Activated CD8-positive, alpha-beta memory T cell treated with anti-CD3 and anti-CD28 coated beads for 24 hours (primary cell): ENCODE measurements at places on chromosomes 12 and 14.

- no peak for DNase-seq
Observed at GRCh38 chr12:52796839-52797528, 1.1 kb upstream of the KRT3 start.

- peak; percentile 83 for DNase-seq
Observed at GRCh38 chr14:98984719-98985041, 287.3 kb downstream of the BCL11B start.

- no peak for DNase-seq
Observed at GRCh38 chr14:91511043-91511383, 903 bp upstream of the PPP4R3A start.

- no peak for DNase-seq
Observed at GRCh38 chr12:16246264-16246663, 31.2 kb downstream of the SLC15A5 start.

DNA sequence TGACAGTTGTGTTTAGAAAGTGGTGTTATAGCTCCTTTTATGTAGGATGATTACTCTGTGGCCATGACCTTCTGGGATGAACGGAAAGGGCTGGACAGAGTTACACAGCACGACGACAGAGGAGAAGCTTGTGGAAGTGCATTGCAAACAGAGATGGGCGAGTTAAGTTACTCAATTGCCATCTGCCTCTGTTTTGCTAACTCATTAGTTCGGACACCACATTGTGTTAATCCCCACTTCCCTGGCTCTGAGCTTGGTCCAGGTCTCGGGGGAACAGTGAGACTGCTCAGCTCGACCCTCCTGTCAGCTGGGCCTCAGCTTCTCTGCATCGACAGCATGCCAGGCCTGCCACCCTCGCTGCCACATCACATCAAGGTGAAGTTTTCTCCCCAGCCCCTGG lies 408.0 kb downstream of the ZFP36L1 start:
- DNase-seq, result no peak

- peak; percentile 76 for DNase-seq
Observed at GRCh38 chr14:24279301-24280186, 8.1 kb upstream of the RABGGTA start.

DNA sequence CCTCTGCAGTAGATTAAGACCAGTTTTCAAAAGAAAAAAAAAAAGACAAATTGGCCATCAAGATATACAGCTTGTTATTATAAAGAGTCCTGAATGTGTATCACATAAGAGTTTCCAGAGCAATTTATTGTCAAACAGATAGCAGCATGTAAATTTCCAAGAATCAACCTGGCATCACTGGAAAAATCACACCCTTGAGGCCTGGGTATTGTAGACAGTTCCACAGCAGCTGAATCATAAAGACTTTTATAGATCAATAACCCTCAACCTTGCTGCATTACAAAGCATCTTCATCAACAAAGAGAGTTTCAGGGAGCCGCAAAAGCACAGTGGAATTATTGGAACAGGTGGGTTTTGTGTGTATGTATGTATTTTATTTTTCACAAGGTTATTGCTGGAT lies 94.6 kb upstream of the LRIG3 start:
- DNase-seq, result no peak

GRCh38 chr12:6061660-6062059 lies 62.8 kb downstream of the VWF start:
- no peak for DNase-seq

- DNase-seq, result no peak
Observed at GRCh38 chr12:2638273-2639019, 156.3 kb upstream of the FKBP4 start.

DNA sequence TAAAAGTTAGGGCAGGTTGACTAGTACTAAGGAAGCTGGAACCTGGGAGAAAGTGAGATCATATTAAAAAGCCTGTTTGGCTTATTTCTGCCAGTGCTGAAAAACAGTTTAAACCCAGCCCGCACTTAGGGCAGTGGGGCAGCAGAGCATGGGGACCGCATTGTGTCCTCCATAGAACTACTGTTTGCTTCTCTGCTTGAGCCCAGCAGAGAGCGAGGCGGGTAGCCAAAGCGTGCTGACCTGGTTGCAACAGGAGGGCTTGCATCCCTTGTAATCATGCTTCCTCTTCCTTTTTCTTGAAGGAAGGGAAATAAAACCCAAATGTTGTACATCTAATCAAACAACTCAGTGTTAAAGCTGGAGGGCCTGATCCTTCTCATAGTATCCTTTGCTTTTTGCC lies 82.5 kb upstream of the HOXC13 start:
- DNase-seq, result no peak

- DNase-seq, result no peak
Observed at GRCh38 chr14:96016501-96017160, 22.5 kb upstream of the C14orf132 start.

DNA sequence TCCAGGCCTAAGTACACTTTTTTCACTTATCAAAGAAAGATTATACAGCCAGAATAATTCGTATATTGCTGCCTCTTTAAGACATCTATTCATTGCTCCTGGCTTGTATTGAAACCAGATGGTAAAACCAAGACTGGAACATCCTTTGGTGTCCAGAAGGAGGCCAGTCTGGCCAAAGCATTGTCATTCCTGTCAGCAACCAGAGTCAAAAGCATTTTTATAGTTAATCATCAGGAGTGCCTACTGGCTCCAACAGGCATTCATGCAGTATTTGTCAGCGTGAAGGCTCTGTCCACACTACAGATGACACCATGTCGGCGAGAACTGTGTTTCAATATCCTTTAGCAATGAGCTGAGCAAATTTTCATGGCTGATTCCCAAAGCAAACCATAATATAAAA lies 118.0 kb upstream of the G2E3 start:
- no peak for DNase-seq

DNA sequence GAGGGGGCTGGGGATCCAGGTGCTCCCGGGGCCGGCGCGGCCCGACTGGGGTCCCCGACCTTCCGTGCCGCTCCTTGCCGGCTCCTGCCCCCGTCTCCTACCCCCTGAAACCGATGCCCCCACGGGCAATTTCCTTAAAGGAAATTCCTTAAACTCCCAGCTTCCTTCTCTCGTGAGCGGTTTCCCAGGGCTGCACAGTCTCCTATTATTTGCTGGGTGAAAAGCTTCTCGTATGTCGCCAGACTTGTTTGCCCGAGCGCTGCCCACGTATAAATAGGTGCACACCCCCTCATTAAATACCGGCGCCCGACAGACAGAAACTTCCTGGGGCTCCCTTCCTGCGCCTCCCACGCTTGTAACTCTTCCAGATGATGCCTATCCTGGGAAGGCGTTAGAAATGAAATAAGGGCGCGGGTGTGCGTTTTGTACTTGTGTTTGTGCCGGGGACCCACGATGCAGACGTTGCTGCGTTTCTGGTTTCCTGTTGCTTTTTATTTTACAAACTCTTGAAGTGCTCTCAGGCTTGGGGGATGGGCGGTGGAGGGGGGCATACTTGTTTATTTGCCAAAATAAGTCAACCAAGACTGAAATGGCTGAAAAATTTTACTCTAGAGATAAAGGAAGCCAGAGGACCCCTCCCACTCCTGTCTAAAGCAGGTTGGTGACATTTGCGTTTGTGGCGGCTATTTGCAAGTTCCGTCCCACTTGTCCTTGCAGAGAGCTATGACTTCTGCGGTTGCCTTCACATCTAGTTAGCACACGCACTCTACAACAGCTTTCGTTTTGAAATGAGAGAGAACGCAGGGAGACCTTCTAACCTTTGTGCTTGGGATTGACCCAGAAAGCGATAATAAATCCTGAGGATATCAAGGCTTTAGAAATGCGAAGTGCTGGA lies 1.0 kb downstream of the HIP1R start:
- peak; percentile 75 for DNase-seq

DNA sequence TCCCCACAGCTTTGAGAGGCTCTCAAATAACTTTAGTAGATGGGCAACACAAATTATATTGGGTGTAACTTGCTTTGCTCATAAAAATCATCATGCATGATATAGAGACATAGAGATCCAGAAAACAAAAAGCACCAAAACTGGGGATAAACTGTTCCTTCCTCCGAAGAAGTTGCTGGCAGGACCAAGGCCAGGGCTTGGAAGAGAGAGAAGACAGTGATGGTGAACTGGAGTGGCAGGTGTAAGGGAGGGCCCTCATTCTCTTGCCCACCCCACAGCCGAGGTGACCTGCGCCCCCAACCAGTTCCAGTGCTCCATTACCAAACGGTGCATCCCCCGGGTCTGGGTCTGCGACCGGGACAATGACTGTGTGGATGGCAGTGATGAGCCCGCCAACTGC lies 15.4 kb upstream of the NXPH4 start:
- DNase-seq, result no peak

GRCh38 chr12:108240027-108240785 lies 98.9 kb downstream of the CMKLR1 start:
- DNase-seq, result no peak

DNA sequence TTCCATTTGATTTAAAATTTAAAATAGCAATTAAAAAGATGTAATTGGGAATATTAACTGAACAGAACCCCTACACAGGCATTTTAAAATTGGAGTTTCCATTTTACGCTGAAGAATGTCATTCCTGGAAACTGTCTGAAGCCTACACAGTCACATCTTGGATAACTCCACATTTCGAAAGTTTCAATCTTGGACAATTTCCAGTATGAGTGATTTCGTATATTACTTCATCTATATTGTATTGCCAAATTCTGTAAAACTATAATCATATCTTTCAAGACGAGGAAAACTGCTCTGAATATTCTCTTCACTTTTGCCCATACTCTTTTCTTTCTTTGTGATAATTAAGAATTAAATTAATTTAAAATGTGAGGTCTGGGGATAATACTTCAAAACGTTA lies 194.2 kb upstream of the ABCD2 start:
- no peak for DNase-seq

DNA sequence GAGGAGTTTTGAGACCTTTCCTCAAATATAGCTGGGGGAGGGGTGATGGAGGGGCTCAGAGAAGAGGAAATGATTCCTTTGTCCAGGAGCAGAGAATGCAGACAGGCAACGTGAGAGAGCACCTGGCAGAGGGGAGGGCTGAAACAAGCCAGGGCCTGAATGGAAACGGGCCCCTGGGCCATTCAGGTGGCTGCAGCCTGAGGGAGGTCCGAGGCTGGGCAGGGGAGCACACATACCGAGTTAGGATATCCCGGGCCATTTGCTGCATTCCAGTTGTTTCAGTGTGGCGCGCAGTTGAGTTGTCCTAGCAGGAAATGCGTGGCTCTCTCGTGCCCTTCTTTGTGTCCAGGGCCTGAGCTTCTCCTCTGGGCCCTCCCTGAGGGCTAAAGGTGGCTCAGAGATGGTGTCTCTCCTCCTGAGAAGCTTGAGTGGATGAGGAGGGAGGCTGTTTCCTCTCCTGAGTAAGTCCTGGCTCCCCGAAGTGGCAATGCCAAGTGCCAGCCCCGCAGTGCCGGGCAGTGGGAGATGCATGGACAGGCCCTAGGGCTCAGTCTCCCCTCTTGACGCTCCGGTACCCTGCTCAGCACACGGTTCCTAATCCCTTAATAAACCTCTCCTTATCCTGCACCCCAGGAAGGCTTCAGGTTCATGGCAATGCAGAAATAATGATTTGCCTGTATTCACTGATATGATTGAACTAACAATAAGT lies 85.5 kb upstream of the VRK1 start:
- no peak for DNase-seq

DNA sequence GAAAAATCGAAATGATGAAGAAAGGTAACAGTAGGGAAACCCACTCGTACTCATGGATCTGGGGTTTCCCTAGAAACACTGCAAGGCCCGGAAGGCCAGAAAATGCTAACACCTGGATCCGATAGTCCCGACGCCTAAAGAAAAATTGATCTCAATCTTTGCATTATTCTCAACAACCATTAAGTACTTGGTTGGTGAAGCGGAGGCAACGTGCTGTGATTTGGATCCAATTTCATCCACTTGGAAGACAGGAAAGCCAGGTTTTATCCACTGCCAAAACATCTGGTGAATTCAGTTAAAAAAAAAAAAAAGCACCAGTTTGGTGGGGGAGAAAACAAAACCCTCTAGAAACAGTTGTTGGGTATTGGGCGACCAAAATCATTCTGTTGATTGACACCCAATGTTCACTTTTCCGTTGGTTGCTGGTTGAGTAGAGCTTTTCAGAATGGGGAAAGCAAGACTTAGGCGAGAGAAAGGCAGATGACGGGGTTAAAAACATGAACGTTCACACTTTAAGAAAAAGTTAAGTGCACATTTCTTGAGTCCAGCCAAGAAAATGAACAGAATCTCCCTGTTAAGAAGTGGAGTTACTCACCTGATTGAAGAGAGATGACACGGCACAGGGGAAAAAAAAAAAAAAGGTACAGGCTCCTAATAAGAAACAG lies 41.9 kb upstream of the MED13L start:
- no peak for DNase-seq

GRCh38 chr14:52473557-52473956 lies 78.7 kb downstream of the TXNDC16 start:
- DNase-seq, result no peak

GRCh38 chr14:81273521-81273920 lies 52.8 kb upstream of the GTF2A1 start:
- DNase-seq, result no peak

- peak; percentile 49 for DNase-seq
Observed at GRCh38 chr12:1864456-1864855, 44.1 kb downstream of the LRTM2 start.

GRCh38 chr14:73773441-73774240 lies 59.5 kb upstream of the PNMA1 start:
- DNase-seq, result no peak

DNA sequence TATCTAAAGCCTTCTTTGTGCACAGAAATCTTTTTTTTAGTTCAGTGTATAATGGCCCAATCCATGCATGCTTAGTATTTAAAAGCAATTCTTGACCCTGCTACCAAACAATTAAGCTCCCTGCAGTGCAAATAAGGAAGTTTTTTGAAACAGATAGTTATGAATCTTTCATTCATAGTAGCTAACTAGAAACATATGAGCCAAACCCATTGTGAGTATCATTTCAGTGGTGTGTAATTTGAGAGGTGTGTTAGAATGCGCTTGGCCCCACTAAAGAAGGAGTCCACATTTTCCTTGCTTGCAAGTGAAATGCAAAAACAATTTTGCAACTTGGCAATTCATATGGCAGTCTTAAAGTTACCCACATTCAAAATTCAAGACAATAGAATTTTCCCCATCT lies 14.4 kb downstream of the EPS8 start:
- DNase-seq, result no peak

DNA sequence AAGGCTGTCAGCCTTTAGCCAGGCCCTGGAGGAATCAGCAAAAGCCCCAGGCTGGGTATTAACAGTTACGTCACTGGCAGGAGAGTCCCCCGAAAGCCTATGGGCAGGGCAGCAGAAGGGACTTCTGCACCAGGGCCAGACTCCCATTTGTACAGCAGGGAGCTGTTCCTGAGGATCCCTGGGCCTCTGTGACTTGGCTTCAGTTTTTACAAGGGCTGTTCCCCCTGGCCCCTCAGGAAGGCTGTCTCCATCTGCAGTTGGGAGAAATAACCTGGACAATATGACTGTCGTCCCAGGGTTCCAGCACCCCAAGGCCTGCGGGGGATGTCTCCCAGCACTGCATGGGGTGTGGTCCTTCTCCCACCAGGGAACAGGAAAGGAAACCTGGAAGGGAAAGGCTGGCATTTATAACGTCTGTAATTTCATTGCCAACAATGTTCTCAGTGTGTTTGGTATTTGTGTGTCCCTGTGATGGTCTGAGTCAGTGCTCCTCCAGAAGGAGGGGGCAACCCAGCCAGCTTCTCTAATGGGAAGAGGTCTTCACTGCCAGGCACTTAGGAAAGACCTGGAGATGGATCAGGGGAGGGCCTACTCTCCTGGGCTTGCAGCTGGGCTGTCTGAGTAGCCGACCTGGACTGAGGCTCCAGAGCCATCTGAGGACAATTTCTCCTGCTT lies 42.4 kb downstream of the ERH start:
- no peak for DNase-seq

- DNase-seq, result no peak
Observed at GRCh38 chr12:92064422-92064821, 81.2 kb downstream of the BTG1 start.

- DNase-seq, result no peak
Observed at GRCh38 chr12:52079576-52080402, at the start of gene SMIM41. TSS of gene SMIM41 (plus strand) at chr12:52079704. CDS start at chr12:52079780, 76 bp downstream.
